ENCODE measurements at places on chromosomes 1 and 21. TPM values are rescaled to one million over a fixed set of nuclear protein-coding genes. Genes with fewer than 3 reads are reported as not detected.

- no peak for DNase-seq
These were observed 41.6 kb downstream of the MFSD2A start for GRCh38 chr1:39996396-39997004.

DNA sequence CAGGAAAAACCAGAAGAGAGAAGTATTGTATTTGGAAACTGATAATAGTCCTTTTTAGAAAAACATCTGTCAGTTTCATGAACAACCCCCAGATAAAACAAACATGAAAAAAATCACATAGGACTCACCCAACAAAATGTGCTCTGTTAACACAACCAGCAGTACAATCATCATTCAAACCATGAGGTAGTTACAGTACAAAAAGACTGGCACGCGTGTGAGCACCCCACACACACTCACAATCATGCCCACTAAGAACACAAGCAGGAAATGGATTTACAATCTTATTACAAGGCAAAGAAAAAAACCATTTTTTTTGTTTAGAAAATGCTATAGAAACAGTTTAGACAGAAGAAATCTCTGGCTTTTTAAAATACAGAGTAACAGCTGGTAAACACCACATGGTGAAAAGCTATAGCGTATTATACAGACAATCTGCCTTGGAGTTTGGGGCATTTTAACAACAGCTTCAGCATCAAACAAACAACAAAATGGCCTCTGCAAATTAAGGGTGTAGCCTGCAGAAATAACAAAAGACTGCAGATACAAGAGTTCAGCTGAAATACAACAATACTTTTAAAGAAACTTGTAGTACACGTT is 180.0 kb downstream of the CDC7 start:
- no peak for DNase-seq

DNA sequence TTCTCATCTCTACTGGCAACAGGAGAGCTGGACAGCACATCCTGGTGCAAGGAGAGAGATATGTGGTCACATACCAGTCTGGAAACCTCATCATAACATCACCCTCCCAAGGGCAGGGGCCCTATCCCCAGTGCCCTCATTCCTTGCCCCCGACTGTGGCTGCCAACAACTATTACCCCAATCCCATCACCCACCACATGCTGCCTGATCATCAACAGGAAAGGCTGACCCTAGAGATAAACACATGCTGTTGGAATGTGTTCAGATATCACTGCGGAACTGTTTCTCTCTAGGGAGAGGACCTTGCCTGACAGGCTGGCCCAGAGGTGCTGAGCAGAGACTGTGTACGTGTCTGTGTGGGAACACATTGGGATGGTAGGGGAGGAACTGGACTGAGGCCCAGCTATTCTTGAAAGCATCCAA is 4.5 kb upstream of the INKA2 start:
- DNase-seq, result peak; percentile 80

DNA sequence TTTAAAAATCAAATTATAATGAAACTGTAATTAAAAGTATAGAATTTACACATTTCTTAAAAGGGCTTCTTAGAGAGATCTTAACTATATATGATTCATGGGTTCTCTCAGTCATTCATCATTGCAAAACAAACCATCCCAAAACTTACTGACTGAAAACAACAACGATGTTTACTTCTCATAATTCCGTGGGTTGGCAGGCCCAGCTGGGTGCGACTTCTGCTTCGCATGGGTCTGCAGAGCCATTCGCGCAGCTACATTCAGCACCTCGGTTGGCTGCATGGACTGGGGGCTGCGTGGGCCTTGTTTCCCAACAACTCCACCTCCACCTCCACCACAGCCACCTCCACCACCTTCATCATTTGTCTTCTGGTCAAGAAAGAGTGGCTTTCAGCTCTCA is 4.0 kb downstream of the SLAMF8 start:
- no peak for DNase-seq

GRCh38 chr21:32515874-32516273 is 69.4 kb downstream of the TCP10L start:
- peak; percentile 75 for DNase-seq

- no peak for DNase-seq
These were observed 40.4 kb downstream of the RHBG start for GRCh38 chr1:156409439-156409838.

GRCh38 chr1:214636436-214636835 is 33.4 kb downstream of the CENPF start:
- no peak for DNase-seq

- no peak for DNase-seq
These were observed 27.3 kb upstream of the A3GALT2 start for GRCh38 chr1:33348194-33348593.

GRCh38 chr1:91847851-91848250 is 38.1 kb downstream of the TGFBR3 start:
- no peak for DNase-seq

GRCh38 chr1:51175278-51175677 is 60.8 kb upstream of the RNF11 start:
- no peak for DNase-seq

DNA sequence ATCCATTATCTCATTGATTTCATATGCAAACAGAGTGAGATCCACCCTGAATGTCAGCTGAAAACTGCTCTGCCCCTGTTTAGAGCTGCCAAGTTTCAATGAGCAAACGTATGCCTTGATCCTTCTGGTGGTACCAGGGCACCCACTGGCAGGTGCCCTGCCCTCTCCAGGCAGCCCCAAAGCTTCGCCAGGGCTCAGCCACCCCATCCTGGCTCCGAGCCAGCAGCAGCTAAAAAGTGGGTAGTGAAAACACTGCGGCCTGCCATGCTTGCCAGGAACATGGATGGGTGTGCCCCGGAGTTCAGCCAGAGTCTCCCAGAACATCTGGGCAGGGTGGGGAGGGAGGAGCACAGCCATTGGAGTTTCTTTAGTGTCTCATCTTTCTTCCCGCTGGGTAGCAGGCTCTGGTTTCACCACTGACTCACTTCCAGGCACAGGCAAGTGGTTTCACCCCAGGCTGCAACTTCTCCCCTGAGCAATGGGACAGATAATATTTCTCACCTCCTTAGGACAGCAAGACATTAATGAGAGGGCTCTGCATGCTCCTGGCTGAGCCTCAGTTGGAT is 8.1 kb upstream of the LMX1A start:
- no peak for DNase-seq

GRCh38 chr1:6984986-6985385 is 199.7 kb downstream of the CAMTA1 start:
- DNase-seq, result no peak

LDLRAD1 gene
- total RNA-seq, result not detected

FCRLB gene
- 0.44 TPM for total RNA-seq

NPR1 gene
- total RNA-seq, result 5.9 TPM

ANGPTL3 gene
- not detected for total RNA-seq

Measured in lung microvascular endothelial cell (primary cell).